CMK (cell line): ENCODE measurements at places on chromosomes 2 and 18.

DNA sequence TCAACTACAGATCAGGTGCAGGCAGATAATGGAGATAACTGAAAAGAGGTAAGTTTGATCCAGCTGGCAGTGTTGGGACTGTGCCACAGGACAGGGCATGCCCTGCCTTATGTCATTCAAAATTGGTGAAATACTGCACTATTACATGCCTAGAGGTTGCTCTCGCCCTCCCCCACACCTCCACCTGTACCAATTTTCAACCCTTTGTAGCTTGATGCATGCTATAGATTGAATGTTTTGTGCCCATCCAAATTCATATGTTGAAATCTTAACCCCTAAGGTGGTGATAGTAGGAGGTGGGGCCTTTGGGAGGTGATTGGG, 72.1 kb upstream of the LYPD6B start:
- DNase-seq: no peak

- no peak for DNase-seq
These were observed 250.2 kb upstream of the MEX3C start for GRCh38 chr18:51447351-51448342.

GRCh38 chr2:84539729-84540128, 23.4 kb downstream of the DNAH6 start:
- no peak for DNase-seq

DNA sequence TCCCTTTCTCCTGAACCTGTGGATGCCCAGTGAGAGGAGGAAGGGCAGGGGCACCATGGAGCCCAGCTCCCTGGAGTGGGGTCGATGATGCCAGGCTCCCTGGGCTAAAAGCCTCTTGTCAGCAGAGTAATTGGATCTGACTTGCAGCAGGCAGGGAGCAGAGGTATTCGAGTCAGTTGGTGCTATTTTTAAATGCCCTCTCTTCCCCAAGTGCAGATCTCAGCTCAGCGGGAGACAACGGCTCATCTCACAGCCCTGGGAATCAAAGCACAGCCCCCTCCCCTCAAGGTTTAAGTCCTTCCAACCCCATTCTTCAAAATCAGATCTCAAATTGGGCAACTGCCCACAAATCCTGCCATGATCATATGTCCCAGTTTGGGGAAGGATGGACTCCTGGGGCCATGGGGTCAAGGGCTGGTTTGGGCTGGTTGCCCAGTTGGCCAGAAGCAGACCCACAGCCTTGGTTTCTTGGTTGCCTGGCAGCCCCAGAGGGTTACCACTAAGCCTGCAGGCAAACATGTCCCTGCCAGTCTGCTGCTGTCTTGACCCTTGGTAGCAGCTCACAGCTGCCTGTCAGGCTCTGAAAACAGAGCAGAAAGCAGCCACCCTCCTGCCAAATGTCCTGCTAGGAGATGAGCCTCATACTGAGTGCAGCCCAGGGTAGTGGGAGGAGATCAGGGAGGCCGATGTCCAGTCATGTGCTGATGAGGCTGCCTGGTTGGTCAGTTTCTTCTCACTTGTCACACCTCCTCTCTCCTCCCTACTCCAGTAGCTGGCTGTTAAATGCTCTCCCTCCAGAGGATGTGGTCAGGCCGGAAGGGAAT, 244.9 kb downstream of the LOXHD1 start:
- no peak for DNase-seq

- DNase-seq: no peak
These were observed 1425.6 kb upstream of the PIK3C3 start for GRCh38 chr18:40529478-40529877.

DNA sequence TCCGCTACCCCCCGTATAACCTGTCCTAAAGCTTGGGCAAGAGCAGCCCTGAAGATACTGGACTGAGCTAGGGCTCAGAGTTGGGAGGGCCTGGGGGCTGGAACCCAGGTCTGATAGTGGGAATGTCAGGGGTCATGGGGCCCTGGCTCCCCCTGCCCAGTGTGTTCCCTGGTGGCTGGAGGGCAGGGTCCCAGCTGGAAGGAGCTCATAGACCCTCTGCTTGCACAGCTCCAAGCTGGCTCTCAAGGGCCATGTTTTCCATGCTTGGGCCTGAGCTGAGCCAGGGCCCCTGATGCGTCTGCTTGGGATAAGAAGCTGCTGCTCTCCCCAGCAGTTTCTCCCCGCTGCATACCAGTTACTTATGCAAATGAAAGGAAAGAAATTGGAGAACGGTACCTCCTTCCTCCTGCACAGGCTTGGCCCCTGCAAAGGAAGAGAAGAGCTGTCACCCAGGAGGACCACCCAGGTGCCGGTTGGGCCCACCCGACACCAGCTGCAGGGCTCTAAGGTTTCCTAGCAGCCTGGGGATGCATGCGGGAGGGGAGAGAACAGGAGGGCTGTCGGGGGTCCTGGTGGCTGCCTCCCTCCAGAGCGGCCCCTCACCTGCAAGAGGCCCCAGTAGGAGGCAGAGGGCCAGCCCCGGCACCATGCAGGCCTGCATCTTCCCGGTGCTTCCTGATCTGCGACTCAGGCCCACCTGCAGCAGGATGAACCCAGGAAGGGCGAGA, 628 bp downstream of the OTOS start:
- no peak for DNase-seq

DNA sequence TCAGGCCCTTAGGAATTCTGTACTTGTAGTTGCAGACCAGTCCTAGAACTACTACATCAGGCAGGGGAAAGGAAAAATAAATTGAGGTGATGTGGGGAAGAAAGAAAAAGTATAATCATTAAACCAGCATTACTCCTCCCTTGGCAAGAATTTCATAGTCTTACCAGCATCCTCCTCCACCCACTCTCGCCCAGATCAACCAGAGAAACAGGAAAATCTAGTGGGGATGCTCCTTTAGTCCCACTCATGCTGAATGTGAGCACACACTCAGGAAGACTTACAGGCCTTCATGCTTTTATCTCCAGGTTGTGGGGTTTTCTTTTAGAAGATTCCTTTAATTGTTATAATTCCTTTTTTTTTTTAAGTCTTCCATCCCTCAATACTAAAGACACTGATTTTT, 129.3 kb upstream of the CCDC150 start:
- DNase-seq: no peak

DNA sequence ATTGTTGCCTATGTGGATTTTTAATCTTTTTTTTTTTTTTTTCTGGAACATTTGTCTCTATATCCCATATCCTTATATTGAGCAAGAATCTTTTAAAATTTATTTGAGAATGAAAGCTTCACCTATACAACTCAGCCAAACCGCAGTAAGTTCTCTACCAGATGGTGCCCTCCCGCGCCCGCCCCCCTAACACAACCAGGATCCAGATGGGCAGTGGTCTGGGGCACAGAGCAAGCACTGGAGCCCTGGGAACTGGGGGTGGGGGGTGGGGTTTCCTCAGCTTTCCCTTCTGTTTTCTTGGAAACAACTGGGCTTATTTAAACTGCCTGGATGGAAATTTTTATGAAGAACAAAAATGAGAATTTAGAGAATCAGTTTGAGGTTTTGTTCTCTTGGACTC, 74.6 kb downstream of the ACAA2 start:
- no peak for DNase-seq

DNA sequence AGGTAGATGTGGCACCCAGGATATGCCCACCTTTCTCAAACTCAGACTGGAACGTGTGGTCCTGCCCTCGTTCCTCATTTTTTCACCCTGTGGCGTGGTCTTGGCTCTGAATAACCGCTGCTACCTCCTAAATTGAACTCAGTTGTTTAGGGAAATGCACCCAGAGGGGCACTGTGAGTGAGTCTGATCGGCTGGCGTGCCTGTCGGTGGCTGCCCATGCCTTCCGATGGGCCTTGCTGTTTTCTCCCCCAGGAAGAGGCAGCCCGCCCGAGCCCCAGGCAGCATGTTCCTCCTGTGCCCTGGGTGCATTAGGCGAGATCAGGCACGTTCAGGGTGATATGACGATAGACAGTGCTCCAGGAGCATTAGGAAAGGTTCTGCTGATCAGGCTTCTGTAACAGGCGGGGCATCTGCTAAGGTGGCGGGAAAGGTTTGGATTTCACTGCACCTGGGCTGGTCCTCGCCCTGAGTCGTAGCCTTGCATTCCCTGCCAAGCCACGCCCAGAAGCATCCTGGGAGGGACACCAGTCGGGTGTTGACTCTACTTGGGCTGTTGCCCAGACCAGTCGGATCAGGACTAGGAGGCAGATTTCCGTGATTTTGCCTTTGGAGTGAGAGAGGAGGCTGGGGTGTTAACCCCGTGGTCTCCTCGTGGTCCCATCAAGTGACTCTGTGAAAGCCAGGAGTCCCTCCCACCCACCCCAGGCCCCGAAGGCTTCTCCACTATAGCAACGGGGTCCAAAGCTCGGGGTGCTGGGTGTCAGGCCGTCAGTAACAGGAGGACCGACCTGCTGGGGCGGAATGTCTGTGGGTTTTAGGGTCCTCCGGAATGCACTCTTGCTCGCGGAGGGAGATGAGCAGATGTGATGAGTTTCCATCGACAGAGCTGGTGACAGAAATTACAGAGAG, 75.1 kb downstream of the SH3BP4 start:
- no peak for DNase-seq

- no peak for DNase-seq
These were observed 60.7 kb downstream of the DGKD start for GRCh38 chr2:233414777-233415570.

DNA sequence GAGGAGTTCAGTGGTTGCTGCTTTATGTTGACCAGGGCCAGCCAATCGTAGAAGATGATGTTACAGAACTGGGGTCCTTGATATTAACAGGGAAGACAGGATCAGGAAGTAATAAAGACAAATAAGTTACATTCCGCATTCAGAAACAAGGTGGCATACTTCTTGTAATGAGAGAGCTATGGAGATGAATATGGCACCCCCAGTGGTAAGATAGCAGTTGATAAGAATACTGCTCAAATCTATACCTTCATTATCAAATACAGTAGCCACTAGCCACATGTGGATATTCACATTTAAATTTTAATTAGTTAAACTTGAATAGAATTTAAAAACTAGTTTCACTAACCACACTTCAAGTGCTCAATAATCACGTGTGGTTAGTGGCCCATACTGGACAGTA, 290.4 kb upstream of the RBMS1 start:
- DNase-seq: no peak

DNA sequence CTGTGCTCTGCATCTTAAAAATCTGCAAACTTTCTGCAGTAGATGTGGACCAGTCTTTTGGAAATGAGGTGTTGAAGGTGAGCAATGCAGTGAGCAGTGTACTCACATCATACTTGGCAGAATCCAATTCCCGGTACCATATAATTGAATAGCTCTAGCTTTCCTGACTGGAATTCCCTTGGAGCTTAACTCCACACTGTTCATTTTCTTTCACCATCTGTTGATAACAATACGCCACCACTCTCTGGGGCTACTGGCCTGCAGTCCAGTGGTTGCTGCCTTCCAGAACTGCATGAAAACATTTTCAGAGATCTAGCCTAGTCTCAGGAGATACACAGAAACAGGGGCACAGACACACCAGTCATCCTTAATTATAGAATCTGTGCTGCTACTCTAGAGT, 820.0 kb upstream of the NXPH2 start:
- DNase-seq: no peak

DNA sequence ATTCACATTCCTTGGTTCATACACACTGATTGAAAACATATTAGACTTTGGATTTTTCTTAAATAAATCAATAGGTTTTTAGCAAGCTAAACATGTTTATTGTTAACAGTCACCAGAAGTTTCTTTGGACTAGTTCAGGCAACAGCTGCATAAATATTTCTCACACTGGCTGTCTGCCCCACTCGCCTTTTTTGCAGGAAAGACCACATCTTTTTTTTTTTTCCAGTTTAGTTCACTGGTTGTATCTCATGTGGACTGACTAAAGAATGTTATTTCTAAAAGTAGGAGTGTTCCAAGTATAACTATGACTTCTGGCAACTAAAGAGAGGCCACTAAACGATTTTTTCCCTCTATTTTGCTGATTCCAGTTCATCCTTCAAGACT, 31.1 kb downstream of the SLC40A1 start:
- DNase-seq: no peak

DNA sequence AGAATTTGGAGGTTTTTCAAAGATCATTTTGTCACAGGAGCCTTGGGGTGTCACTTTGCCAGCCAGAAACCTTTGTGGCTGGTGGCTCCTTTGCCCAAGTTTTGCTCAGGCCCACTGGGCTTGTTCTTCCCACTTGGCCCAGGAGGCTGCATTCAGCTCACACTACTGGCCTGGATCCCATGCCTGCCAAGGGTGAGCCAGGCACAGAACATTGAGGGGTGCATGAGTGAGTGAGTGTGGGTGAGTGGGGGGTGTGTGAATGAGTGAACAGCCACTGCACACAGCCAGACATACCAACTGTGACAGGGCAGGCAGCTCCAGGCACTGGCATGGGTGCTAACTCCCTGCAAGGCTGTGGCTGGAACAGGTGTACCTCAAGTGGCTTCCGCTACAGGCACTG, 39.6 kb downstream of the FAM171B start:
- no peak for DNase-seq

DNA sequence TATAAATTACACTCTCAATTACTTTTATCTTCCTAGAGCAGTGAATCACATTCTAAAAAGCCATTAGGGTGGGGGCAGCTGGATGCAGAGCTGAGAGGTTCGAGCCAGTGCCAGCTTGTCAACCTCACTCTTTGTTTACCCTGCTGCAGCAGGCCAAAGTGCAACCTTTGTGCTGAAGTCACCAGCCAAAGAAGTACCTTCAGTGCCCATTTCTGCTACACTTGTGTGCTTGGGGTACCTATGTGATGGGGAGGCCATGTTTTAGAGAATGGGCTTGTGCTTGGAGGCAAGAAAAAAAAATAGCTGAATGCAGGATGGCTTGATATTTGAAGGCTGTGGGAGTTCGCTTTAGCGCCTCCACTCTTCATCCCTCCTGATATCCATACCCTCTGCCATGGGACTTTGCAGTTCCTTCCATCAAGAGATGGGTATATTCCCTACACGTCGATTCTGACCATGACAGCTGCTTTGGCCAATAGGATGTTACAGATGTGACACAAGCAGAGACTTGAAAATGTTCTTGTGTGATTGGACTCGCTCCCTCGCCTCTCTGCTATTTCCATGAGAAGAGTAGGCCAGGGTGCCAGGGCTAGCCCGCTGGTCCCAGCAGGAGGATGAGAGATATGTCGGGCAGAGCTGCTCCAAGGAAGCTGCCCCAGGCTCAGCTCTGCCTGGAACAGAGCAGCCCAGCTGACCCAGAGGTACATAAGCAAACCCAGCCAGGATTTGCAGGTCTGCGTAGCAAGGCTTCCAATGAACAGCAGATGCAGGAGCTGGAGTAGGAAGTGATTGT, 12.7 kb upstream of the FZD5 start:
- DNase-seq: no peak

- no peak for DNase-seq
These were observed 718.8 kb upstream of the PKDCC start for GRCh38 chr2:41329040-41329439.

DNA sequence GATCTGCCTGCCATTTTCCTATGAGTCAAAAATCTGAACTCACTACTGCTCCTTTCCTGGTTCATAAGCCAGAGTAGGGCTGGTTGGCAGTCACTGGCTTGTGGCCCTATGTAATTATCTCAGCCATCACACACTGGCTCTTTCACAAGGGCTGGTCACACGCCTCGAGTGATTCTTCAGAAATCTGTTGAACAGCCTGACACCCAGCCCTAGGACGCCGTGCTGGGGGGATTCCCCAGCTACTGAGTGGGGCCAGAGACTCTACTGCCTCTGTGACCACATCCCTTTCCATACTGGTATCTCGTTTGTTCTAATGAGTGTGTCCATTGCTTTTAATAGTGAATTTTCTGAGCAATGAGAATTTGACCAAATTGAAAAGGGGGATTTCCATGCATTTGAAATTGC, 45.8 kb upstream of the RBM44 start:
- no peak for DNase-seq

- DNase-seq: no peak
These were observed 103.9 kb downstream of the TTC32 start for GRCh38 chr2:19797871-19798270.
